Left ventricle myocardium inferior (tissue), 1 donor: ENCODE measurements at places on chromosomes 12 and 14. TPM values are rescaled to one million over a fixed set of nuclear protein-coding genes. Genes with fewer than 3 reads are reported as not detected.
A peak's percentile ranks its signal among the peaks of the same experiment; 100 is the strongest.

- H3K4me3 ChIP-seq, result no peak overlapping the region
- peaks cover 19% of the 10 kb centered on the region for H3K4me1 ChIP-seq
- no peaks in the 10 kb centered on the region for H3K27me3 ChIP-seq
- peaks cover 7% of the 10 kb centered on the region for H3K36me3 ChIP-seq
Observed at GRCh38 chr14:63268771-63269170, 50.0 kb downstream of the GPHB5 start.

The TCL1B gene
- total RNA-seq, result not detected

DNA sequence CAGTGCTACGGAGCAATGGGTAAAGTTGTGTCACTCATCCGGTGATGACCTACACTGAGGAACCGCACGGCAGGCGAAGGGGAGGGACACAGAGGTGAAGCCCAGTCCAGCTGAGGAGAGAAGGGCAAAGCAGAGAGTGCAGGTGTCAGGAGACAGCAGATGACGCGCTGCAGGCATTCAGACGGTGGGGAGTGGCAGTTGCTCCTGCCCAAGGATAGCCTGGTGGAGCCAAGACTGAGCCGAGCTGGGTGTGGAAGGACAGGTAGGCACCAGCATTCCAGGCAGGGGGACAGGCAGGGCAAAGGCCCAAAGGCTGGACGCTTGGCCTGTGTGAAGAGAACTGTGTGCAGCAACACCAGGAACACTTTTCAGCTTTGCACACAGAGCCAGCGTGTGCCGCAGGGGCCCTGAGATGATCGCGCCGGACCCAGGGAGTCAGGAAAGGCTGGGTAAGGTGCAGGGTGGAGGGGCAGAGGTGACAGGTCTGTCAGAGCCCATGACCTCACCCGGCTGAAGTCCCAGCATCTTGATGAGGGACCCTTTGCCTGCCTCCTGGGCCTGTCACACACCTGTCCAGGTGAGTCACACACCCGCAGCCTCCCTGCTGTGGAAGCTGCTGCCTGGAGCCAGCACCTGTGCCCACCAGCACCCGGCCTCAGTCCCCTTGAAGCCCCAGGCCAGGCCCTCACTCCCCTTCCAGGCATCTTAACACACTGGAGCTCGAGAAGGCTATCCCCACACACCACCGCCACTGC, 48.4 kb downstream of the TSPAN11 start:
- peaks cover 42% of the 10 kb centered on the region for H3K4me1 ChIP-seq
- no peaks in the 10 kb centered on the region for H3K27me3 ChIP-seq
- DNase-seq, result no peak
- no peaks in the 10 kb centered on the region for H3K36me3 ChIP-seq
- no peak overlapping the region for H3K27ac ChIP-seq
- H3K4me3 ChIP-seq, result no peak overlapping the region

DNA sequence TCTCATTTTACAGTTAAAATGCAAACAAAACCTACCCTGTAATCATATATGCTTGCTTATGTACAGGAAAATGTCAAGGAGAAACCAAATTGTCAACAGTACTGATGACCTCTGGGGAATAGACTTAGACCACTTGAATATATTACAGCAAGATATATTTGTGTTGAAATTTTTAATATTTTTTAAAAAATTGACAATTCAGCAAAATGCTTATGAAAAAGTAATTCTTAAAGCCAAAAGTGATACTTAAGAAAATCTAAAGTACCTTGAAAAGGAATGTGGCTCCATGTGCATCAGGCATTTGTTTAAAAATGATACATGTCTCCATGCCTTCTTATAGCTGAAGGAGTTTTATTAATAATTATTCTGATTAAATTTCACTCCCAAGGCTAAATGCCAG, 49.2 kb downstream of the PTPN21 start:
- peaks cover 18% of the 10 kb centered on the region for H3K4me1 ChIP-seq
- H3K36me3 ChIP-seq, result peaks cover 47% of the 10 kb centered on the region
- H3K4me3 ChIP-seq, result no peak overlapping the region
- no peak overlapping the region for H3K27ac ChIP-seq
- no peak for DNase-seq

The CLEC1B gene
- not detected for total RNA-seq

The KRT3 gene
- not detected for total RNA-seq

The CYP27B1 gene
- not detected for total RNA-seq

DNA sequence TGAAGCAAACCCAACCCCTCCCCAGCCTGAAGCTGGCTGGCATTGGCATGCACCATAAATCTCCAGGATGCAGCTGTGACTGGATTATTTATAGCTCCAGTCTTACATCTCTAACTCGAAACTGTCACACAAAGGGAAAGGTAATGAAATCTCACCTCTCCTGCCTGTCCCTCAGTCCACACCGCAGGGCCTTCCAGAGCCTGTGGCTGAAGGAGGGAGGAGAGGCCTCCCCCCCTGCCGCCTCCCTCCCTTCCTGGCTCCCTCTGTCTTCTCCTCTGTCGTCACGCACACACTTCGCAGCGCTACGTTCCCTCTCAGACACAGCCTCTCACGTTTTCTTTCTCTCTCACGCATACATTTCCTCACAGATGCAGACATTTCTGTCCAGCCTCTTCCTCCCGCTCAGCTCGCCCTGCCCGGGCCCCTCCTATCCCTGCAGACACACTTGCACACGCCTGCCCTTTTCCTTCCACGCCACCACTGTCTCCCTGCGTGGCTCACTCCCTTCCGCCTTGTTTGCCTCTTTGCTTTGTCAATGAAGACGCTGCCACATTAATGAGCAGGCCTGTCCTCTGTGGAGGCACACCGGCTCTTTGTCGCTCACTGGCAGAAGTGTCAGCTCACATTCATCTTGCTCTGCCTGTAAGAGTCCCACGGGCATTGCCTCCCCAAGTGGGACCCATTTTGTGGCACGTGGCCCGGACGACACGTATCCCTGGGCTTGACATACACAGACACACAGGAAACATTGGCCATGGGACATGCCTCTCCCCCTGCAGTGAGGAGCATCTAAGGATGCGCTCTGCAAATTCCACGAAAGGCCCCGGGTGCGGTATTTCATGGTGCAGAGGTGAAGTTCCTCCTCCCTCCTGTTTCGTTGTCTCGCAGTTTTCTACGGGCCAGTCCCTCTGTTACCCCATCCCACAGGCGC, 27.9 kb downstream of the IRF2BPL start:
- peak overlapping the region; percentile 59 for H3K27ac ChIP-seq
- no peaks in the 10 kb centered on the region for H3K27me3 ChIP-seq
- peak; percentile 32 for DNase-seq
- H3K4me1 ChIP-seq, result peaks cover 13% of the 10 kb centered on the region
- H3K4me3 ChIP-seq, result peak overlapping the region; percentile 49
